Choroid plexus epithelial cell (primary cell): ENCODE measurements at places on chromosomes 5 and 9.

DNA sequence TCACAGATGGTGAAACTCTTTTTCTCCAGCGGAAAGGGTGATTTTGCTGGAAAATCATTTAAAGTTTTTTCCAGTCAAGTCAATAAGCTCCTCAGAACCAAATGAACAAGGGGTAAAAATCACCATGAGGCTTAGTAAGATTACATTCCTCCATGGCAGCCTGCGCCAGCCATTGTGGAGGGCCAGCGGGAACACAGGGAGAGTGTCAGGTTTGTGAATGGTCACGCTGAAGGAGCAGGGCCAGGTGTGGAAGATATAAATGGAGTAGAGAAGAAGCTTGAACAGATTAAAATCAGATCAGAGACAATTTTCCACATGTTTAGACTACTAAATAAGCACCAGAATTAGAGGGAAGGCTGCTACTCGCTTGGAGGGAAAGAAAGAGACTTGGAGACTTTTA is 208.8 kb downstream of the NR3C1 start:
- no peak for DNase-seq

GRCh38 chr9:136046554-136046920 is 48.6 kb downstream of the NACC2 start:
- no peak for DNase-seq

DNA sequence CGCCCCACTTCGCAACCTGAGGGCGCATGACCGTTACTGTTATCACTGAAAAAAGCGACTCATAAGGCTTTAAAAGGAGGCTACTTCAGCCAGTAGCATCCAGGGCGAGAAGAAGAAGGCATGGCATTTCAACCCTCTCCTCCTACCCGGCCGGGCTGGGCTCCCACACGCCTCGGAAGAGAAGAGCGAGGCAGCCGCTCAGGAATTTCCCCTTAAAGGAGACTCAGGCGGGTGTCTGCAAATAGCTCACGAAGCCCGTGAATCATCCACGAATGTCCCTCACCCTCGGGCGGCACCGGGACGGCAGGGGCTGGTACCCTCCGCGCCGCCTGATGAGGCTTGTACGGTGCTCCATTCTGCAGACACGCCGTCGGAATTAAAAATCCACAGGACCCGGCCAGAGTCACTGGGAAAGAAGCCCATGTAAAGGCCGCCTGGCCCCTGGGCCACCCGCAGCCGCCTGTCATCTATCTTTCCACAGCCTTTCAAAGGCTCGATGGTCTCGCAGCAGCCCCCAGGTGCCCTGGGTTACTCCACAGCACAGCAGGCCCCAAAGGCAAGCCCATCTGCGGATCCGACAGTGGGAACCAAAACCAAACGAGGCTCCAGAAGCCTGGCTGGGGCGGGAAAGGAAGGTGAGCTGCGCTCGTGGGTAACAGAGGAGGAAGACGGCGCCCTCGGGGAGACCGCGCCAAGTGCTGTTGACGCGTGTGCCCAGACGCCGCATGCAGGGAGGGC is 11.8 kb downstream of the SLC12A7 start:
- DNase-seq = no peak

DNA sequence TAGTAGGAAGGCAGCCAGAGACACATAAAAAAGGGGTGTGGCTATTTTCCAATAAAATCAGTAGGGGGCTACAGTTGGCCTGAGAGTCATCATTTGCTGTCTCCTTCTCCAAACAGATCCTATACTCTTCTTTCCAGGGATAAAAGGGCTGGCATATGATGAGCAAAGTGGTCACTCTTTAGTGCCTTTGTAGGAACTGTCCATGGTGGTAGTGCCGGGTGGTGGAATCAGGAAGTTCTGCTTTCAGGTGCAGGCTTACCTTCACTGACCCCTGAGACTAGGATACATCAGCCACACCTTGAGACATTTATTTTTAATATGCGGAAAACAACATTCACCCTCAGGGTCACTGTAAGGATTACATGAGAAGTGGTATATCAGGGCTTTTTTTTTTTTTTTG is 80.8 kb downstream of the ASTN2 start:
- DNase-seq = no peak

DNA sequence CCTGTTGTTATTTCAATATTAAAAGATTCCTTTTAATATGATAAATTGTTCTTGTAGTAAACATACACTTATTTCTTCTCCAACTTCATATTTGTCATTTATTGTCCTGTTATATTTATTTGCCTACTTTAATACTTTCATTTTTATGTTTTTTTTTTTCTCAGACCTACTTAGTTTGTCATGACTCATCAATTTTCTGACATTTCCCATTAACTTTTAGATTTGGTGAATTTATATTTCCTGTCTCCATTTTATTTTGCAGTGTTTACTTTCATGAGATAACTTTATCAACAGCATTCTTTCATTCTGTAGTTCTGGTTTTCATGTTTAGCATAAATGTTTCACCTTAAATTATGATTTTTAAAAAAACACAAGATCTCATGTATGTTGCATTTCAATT is 788.7 kb downstream of the EFNA5 start:
- no peak for DNase-seq

DNA sequence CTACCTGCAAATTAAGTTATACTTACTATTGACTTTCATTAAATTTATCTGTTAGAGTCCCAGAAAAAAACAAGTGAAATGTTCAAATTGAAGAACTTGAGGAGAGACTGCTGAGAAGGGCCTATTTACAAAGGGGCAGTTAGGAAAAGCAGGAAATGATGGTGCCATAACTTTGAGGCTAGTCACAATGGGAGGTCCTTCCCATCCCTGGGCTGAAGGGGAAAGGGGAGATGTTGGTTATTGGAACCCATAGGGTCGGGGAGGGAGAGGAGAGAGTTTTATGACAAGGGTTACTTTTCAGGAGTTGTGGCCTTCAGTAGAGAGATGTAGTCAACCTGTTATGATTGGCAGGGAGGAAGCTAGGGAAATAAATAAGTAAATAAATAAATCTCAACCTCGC is 169.1 kb downstream of the DMRT2 start:
- no peak for DNase-seq

DNA sequence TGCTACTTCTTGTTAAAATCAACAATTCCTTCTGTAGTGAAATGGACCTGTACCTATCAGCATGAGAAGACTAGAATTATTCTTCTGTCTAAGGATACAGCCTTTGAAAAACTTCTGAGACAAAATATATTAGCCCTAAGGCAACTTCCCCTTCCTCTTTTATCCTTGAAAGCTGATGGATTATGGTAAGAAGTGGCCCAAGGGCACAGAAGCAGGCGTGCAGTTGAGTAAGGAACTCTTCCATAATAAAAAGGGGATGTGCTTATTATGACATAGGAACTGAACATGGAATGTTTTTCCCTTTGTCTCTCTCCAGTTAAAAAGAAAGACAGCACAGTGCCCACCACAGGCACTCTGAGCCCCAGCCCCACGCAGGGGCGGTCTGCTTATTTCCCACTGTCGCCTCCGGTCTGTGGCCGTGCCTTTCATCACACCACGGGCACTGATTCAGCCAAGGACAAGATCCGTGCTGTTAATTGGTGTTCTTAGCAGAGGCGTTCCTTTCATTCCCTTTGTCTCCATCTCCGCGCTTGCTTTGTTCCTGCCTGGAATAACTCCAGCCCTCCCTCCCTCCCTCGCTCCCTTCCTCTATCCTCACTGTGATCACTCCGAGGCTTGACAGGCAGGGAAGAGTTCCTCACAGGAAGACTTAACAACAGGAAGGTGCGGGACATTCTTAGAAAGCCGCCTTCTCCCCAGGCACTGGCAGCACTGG is 135.9 kb upstream of the OTULINL start:
- DNase-seq = peak; percentile 62

- no peak for DNase-seq
Measured at GRCh38 chr9:4670591-4670990, 4.3 kb upstream of the SPATA6L start.

- DNase-seq = no peak
Measured at GRCh38 chr9:127731938-127732337, 3.2 kb downstream of the TOR2A start.

GRCh38 chr5:61974680-61975079 is 331.3 kb upstream of the KIF2A start:
- DNase-seq = no peak

GRCh38 chr9:21579247-21579671 is 97.1 kb upstream of the IFNE start:
- DNase-seq = peak; percentile 73

- DNase-seq = no peak
Measured at GRCh38 chr5:96072138-96072790, 110.6 kb upstream of the ELL2 start.

GRCh38 chr5:143713047-143714003 is 98.6 kb upstream of the HMHB1 start:
- peak; percentile 84 for DNase-seq

DNA sequence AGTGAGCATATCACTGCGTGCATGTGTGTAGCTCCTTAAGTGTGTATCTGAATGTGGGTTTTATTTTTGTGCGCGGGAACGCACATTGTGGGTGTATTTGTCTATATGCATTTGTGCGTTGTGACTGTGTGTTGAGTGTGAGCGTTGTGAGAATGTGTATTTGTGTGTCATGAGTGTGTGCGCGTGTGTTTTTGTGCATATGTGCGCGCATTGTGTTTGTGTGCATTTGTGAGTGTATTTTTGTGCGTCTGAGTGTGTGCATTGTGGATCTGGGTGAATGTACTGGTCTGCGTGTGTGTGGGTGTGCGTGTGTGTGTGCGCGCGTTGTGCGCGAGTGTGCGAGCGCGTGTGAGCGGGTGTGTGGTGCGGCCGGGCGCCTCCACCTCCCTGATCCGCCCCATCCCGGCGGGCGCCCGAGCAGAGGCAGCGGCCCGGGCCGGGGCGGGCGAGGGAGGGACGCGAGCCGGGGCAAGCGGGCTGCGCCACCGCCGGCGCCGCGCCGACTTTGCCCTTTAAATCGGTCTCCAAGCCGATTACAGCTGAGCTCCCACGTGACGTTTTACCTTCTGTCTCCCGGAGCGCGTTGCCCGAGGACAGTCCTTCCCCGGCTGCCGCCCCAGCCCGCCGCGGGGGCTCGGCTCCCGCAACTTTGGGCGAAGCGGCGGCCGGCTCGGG is at the start of gene RASGRF2:
Gene RASGRF2 (plus strand): TSS at position 596 of the 675 bp plus-strand sequence. CDS start 376 bp downstream, outside the sequence.
- DNase-seq = peak; percentile 36

DNA sequence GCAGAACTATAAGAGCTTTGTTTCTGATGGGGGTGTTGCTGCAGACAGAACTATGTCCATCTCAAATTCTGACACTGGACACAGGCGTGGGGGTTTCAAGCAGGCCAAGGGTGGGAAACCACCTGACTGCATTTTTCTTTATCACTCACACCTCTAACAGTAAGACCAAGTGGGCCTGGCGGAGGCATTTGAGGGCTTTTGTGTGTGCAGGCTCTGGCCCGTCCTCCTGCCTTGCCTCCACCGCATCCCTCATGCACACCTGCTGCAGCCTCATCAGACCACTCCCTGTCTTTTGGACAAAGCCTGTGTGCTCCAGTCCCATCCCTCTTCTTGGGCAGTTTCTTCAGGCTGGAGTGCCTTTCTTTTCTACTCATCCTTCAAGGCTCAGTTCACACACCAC is 7.9 kb downstream of the OR13J1 start:
- DNase-seq = no peak

- DNase-seq = no peak
Measured at GRCh38 chr5:135158982-135159381, 125.0 kb upstream of the PITX1 start.

DNA sequence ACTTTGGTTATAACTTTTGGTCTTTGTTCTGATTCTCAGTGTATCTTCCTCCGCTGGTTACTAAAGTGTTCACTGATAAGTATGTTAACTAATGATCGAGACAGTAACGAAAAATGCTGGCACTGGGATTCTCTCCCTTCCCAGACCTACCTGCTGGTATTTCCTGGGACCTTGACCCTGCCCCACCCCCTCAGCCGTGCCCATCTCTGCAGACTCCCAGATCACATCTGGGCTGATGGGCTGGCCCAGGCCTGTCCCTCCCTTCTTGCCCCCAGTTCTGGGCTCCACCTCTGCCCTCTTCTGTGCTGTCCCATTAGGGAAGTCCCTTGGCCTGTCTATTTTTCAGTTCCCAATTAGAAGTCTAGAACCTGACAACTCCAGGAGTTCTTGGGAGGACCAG is 46.9 kb downstream of the NEURL1B start:
- no peak for DNase-seq

- no peak for DNase-seq
Measured at GRCh38 chr5:87899721-87900131, 368.9 kb downstream of the TMEM161B start.

GRCh38 chr5:120806202-120806601 is 342.1 kb downstream of the PRR16 start:
- peak; percentile 78 for DNase-seq

GRCh38 chr5:27742805-27743204 is 704.4 kb upstream of the CDH9 start:
- no peak for DNase-seq

DNA sequence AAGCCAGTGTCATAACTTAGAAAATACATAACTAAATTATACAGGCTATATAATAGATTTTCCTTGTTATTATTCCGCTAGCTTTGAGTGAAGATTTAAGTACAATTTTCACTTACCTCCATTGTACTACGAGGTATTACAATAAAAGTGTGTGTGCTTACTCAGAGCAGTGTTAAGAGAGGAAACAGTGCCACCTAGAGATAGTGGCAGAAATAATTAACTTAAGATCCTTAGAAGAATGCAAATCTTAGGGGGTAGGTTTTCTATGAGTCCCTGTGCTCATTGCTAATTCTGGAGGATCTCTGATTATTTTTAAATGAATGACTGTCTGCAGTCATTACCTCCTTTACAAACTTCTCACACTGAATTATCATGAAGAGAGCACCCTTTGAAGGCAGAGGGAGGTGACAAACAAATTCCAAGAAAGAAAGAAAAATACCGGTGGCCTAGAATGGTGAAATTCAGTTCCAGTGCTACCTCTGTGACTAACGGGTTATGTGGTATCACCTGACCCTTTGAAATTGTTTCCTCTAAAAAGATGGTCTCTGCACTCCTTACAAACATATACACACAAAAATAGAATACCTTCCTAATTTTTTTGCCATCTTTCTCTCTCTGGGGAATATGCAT is 379.8 kb downstream of the TRIM36 start:
- peak; percentile 2 for DNase-seq

DNA sequence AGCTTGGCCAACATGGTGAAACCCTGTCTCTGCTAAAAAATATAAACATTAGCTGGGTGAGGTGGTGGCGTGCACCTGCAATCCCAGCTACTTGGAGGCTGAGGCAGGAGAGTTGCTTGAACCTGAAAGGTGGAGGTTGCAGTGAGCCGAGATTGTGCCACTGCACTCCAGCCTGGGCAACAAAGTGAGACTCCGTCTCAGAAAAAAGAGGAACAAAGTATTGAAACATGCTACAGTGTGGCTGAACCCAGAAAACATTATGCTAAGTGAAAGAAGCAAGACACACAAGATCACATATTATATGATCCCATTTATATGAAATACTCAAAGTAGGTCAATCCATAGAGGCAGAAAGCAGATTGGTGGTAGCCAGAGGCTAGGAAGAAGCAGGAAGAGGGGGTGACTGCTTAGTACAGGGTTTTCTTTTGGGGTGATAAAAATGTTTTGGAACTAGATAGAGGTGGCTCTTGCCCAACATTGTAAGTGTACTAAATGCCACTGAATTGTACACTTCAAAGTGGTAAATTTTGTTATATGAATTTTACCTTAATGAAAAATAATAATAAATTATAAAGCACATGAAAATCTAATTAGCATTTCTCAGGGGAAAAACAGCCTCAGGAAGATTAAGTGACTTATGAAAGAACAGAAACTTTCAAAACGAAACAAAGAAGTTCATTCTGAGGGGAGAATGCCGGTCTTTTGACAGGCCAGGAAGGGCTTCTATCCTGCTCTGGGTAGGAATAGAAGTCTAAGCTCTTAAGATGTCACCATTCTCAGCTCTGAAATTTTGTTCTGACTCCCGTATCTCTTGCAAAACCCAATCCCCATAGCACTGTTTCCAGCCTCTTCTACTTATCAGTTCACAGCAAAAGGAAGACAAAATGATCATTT is 161.1 kb upstream of the TBCA start:
- DNase-seq = no peak

- DNase-seq = no peak
Measured at GRCh38 chr9:112860451-112860850, 30.2 kb downstream of the SLC46A2 start.
